ENCODE measurements at places on chromosomes 5 and 9.

DNA sequence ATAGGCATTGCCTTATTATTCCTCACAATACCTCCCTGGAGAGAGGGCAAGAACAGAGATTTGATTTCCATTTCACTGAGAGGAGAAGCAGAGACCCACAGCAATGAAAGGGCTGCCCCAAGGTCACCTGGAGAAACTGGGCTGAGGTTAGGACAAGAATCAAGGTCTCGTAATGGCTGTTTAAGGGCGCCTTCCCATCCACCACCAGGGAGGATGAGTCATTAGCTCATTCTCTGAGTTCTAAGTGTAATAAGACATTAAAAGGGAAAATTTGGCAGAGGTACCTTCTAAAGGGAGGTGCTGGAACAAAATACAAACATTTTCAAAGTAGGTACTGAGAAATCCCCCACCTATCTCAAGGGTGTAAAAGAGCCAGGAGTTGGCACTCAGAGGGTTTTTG is 52.6 kb upstream of the TCERG1 start:
- no peak for DNase-seq

DNA sequence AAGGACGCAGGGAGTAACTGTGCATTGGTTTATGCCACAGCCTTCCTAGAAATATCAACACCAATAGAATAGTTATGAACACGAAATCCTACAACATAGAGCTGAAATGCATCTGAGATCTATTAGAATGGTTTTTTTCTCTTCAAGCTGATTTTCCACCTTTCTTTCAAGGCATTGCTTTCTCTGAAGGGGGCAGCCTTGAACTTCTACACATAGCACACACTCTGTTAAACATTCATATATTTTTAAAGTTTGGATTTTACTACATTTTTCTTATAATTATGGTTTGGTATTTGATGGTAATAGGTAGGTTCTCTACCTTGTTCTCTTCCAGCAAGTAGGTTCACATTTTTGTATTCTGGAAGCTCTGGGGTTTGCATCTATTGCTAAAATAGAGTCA is 661.8 kb downstream of the SEMA5A start:
- no peak for DNase-seq

- DNase-seq, result no peak
Observed at GRCh38 chr9:89495824-89496560, 1.9 kb downstream of the SEMA4D start.

DNA sequence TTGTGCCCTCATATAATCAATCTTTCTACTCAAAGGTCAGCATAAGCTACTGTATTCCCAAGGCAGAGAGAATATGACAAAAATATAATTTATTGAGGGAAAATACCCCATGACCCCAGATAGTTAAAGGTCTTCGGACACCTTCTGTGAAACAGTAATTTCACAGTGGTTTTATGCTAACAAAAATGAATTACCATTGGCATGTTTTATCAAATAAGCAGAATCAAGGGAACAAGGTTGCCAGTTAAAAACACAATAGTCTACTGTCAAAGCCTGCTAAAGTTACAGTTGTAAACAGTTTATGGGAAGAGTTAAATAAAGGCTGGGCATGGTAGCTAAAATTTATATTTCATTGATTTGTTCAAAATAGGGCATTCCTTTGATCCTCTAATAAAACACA is 154.3 kb downstream of the GIN1 start:
- DNase-seq, result no peak

DNA sequence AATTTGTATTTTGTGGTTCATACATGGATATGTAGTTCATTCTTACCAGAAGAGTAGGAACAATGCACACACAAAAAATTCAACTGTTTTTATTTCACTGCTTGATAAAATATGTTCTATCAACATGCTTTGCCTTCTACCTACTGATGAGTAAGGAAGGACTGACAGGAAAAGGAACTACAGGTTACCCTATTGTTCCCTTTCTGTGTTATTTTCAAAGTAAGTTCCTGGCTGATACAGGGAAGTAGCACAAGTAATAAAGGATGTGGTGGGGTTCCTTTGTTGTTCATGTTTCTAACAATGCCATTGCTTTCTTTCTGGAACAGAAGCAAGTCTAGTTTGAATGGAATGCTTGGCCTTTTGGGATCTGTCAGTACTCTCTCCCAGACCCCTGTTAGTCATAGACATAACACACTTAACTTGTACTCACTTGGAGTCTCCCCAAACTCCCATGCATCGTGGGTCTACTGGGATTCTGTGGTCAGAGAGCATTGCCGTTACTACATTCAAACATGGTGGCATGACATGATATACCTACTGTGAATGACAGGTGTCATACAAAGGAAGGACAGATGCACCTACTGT is 20.2 kb upstream of the ALDOB start:
- no peak for DNase-seq

DNA sequence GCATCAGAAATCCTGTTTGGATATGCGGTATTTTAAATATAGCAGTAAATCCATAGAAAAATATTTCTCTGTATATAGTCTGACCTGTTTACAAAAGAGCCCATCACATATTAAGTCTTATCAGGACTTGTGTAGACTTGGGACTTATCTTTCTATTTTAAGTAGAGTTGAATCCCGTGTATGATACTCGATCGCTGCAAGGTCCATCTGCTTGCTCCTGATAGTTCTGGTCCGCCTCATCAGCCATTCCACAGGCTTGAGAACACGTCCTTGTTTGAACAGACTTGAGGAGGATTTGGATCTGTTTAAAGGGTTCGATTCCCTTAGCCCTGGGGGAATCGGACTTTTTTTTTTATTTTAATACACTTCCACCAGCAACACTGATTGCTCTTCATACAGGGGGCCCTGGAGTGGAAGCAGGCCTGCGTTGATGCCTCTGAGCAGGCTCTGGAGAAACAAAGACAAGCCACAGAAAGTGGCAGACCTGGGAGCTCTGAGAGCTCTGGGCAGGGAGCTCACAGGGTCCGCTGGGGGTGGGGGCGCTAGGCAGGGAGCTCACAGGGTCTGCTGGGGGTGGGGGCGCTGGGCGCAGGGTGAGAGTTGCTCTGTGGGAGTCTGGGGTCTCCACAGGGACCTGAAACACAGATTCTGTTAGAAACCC is 112.2 kb downstream of the MVB12B start:
- no peak for DNase-seq

GRCh38 chr5:89758146-89758545 is 651.4 kb downstream of the CETN3 start:
- DNase-seq, result no peak

GRCh38 chr9:97398999-97399758 is 12.7 kb upstream of the TDRD7 start:
- peak; percentile 67 for DNase-seq

DNA sequence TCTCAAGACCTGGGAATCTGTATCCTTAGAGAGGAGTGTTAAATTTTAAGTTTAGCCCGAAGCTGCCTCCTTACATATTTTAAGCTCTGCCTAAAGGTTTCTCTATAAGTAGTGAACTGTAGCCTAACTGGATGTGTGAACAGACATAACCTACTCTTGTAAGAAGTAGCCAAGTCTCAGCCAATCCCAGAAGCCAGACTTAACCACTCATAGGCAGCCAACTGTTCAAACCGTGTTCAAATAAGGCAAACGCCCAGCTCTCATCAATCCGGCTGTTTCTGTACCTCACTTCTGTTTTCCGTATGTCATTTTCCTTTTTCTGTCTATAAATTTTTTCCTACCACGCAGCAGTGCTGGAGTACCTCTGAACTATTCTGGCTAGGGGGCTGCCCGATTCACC is 58.7 kb upstream of the HRH2 start:
- no peak for DNase-seq

DNA sequence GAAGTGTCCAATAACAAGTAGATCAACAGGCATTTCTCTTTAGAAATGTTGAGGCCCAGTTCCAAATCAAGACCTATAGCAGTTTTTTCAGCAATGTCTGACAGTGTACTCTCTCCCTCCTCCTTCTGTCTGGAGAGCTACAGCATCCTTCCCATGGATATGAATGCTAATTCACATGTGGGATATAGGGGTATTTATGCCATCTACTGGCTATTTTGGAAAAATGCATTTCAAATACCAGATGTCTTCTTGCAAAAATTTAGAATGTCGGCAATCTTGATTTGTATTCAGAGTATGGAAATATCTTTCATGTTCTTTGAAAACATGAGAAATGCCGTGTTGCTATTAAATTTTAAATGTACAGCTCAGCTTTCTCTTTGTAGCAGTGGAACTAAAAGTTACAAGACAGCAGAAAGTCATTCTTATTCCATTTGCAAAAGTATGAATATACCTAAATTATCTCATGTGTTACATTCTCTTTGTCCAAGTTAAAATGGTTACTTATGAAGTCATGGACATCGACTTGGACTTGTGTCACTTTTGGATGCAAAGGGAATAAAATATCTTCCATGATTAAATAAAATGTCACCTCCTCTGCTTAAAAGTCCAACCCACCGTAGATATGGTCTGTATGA is 647.8 kb downstream of the TAF11L14 start:
- DNase-seq, result no peak

- DNase-seq, result no peak
Observed at GRCh38 chr9:2691626-2692025, 25.7 kb upstream of the KCNV2 start.

- DNase-seq, result no peak
Observed at GRCh38 chr5:45697201-45697600, 1.0 kb upstream of the HCN1 start.

- no peak for DNase-seq
Observed at GRCh38 chr5:1409381-1410110, 35.7 kb downstream of the SLC6A3 start.

DNA sequence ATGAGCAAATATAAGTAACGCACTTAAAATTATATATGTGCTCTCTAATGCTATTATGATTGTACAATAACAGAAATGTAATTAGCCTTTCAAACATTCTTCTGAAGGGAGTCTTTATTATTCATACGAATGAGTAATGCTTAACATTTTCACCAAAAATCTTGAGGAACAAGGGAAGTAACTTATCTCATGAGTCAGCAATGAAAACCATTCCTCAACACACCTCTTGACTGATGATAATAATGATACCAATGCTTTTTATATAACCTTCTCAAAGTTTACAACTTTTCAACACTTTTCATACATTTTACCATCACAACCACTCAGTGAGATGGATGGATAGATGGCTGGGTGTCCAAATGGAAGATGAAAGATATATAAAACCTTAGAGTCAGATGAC is 369.3 kb downstream of the BNC2 start:
- no peak for DNase-seq

- DNase-seq, result no peak
Observed at GRCh38 chr5:96619946-96620345, 42.2 kb upstream of the CAST start.

All from hematopoietic multipotent progenitor cell treated with erythropoietin and hydrocortisone succinate and interleukin-3 and kit ligand, for 15 days (in vitro differentiated cells).